ENCODE measurements at places on chromosomes 3 and 15. TPM values are rescaled to one million over a fixed set of nuclear protein-coding genes. Genes with fewer than 3 reads are reported as not detected.

Gene XPC
- total RNA-seq: 75.5 TPM

Gene TLR9
- 0.27 TPM for total RNA-seq

Gene GOLGA6L10
- 2.3 TPM for total RNA-seq

Gene IL16
- 141 TPM for total RNA-seq

Gene CPEB1
- total RNA-seq: not detected
